ENCODE measurements at places on chromosomes 7 and 10. TPM values are rescaled to one million over a fixed set of nuclear protein-coding genes. Genes with fewer than 3 reads are reported as not detected.

GRCh38 chr10:59106441-59106840 lies 70.0 kb upstream of the PHYHIPL start:
- no peak for DNase-seq

GRCh38 chr7:49776994-49777393 lies 3.6 kb downstream of the VWC2 start:
- DNase-seq, result no peak

GRCh38 chr7:156504687-156505545 lies 135.7 kb upstream of the RNF32 start:
- no peak for DNase-seq

- DNase-seq, result no peak
Measured at GRCh38 chr10:101238732-101239105, 9.5 kb upstream of the LBX1 start.

MAT1A gene
- total RNA-seq, result 0.09 TPM

SUN3 gene
- not detected for total RNA-seq

PPP1R17 gene
- not detected for total RNA-seq

HNRNPH3 gene
- total RNA-seq, result 165 TPM

WNT2 gene
- total RNA-seq, result 19.9 TPM

STEAP1B gene
- 0.58 TPM for total RNA-seq

KLLN gene
- 1.2 TPM for total RNA-seq

IFIT1B gene
- total RNA-seq, result not detected

OGDHL gene
- 10.4 TPM for total RNA-seq

SPDYE11 gene
- total RNA-seq, result 0.11 TPM
